ENCODE measurements at places on chromosomes 7 and 10. TPM values are rescaled to one million over a fixed set of nuclear protein-coding genes. Genes with fewer than 3 reads are reported as not detected.

Gene KEL
- not detected for total RNA-seq

Gene OPALIN
- total RNA-seq = not detected

Gene CLDN3
- not detected for total RNA-seq

Gene FAM13C
- 2.3 TPM for total RNA-seq

Gene ASZ1
- under 0.01 TPM for total RNA-seq

Gene ZNF862
- 8.2 TPM for total RNA-seq

Gene SLC26A5
- not detected for total RNA-seq

Gene C1QL3
- not detected for total RNA-seq

Gene ATOH7
- total RNA-seq = under 0.01 TPM

Gene SPDYE5
- not detected for total RNA-seq

All from fibroblast of villous mesenchyme (primary cell).